ENCODE measurements at places on chromosomes 6 and 20.

DNA sequence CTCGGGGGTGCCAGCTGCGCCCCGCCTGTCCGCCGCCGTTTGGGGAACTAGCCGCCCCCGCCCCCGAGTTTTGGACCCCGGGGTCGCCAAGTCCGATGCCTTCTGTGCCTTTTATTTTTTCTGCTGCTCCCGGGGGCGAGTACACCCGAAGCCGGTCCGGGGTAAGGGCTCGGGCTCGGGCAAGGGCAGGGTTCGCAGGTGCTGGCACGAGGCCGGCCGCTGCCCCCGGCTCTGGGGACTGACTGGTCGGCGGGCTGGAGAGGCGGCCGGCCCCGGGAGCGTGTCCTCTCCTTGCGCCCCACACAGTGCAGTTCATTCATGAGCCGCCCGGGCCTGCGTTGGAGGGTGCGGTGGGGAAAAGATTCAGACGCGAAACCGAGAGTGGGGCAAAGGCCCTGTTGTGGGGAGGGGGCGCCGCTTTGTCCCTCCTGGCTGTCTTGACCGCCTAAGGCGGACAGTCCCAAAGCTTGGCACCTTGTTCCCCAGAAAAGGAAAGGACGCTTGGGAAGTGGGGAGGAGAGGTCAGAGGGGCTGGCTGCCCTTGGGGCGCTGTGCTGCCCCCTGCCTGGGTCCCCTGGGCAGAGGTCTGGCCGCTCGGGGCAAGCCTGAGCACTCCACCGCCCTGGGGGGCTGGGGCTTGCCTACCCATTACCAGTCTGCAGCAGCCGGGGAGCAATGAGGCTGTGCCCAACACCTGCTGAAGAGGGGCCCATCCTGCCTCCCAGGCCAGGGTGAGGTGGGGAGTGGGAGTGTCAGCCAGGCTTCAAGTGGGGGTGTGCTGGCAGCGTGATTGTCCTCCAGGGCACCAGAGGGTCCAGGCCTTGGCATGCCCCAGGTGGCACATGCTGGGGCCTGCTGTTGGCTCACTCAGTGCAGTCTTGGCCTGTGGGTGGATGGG lies 915 bp downstream of the TMEM63B start:
- peak; percentile 62 for DNase-seq

GRCh38 chr6:129717277-129717676 lies 7.3 kb upstream of the ARHGAP18 start:
- peak; percentile 44 for DNase-seq

- DNase-seq = peak; percentile 89
These were observed 839.4 kb downstream of the MAFB start for GRCh38 chr20:39849664-39850063.

DNA sequence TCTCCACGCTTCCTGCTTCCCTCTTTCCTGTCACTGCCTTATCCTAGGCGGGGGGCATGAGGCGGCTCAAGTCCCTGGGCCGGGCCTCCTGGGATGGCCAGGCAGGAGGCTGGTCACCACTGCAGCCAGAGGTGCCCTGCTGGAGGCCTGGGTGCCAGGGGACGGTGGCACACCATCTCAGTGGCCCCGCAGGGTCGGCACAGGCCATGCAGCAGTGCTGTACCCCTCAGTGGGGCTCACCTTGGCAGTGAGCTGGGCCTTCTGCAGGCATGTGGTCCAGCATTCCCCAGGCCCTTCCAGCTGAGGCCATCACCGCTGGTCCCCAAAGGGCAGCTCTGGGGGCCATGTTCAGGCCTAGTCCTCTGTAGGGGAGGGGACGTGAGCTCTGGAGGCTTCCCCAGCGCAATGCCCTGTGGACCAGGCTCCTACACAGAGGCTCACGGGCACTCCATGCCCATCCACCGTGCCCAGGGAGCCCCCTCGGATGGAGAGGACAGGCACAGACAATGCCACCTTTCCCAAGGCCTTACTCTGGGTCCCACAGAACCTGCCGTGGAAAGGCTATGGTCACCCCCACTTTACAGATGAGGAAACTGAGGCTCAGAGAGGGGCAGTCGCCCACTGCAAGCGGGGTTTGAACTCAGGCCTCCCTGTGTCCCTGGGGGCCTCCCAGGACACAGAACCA lies 123.8 kb downstream of the TAF4 start:
- DNase-seq = no peak

DNA sequence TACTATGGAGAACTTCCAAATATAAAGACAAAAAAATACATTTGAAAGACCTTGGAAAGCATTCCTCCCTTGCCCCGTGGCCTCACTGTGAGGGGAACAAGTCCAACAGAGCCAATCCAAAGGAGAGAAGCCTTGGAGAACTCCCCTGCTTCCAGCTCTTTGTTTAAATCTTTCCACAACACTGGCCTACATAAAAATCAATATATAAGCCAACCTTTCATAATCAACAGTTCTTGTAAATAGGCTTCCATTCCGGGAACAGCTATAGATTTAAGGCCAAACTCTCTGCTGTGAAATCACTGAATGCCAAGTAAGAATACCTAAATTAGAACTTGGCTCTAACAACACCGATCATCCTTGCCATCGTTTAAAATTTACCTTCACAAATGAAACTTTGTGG lies 242.1 kb downstream of the HACE1 start:
- no peak for DNase-seq

GRCh38 chr20:51542033-51542570 lies 417 bp downstream of the NFATC2 start:
- no peak for DNase-seq

DNA sequence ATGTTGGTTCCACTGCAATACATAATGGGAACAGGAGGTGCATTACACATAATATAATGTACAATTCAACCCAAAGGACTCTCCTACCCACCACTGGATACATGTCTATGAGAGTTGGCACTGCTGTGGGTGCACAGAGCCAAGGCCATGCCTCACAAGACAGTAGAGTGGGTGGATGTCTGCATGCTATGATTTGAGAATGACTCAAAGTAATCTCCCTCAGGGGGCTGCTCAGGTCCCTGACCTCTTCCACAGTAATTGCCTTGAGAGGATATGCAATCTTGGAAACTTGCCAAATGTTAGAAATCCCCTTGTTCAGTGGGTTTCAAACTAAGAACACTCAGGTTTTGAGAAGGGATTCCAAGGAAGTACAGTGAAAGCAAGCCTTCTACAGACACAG lies 79.0 kb downstream of the ANKEF1 start:
- no peak for DNase-seq

- DNase-seq = no peak
These were observed 2.1 kb downstream of the RPS21 start for GRCh38 chr20:62388839-62389600.

- no peak for DNase-seq
These were observed 171.3 kb upstream of the AGPAT4 start for GRCh38 chr6:161445021-161445799.

- no peak for DNase-seq
These were observed 677.4 kb upstream of the CITED2 start for GRCh38 chr6:140051521-140052512.

GRCh38 chr20:31548820-31549512 lies 34.7 kb downstream of the HM13 start:
- DNase-seq = no peak

DNA sequence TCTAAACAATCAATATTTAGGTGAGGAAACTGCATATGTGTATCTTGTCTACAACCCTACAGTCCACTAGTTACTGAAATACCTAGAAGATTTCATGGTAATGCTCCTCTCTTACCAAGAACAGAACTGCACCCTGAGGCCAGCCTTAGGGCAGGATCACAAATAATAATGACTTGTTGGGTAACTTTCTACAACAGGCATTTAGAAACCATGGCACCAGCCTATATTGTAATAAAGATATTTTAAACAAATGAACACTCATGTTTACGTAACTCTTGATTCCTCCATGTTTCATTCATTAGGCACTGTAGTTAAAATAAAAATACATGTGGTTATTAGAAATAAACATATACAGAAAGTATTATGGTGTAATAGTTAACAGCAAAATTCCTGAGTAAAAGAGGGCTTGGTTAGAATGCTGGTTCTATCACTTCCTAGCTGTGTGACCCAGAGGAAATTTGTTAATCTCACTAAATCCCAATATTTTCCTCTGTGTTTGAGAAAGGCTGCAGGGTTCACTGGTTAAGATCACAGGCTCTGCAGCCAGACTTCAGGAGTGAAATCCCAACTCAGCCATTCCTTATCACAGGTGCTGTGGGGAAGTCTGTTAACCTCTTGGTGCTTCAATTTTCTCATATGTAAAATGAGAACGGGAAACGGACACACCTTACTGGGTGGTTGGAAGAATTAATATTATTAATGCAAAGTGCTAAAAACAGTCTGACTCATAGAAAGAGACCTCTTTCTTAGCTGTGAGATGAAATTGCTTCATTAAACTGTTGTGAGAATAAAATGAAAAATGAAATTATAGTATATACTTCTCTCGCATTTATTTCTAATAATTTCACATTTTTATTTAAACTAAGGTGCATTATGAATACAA lies 8.5 kb downstream of the HMGN3 start:
- DNase-seq = no peak

GRCh38 chr6:24824142-24824938 lies 25.6 kb upstream of the ARMH2 start:
- no peak for DNase-seq

GRCh38 chr20:24966317-24967012 lies 17.4 kb downstream of the CST7 start:
- no peak for DNase-seq
